ENCODE measurements at places on chromosomes 7 and 10.

- DNase-seq, result no peak
These were observed 155.6 kb upstream of the AGR3 start for GRCh38 chr7:17037356-17037755.

DNA sequence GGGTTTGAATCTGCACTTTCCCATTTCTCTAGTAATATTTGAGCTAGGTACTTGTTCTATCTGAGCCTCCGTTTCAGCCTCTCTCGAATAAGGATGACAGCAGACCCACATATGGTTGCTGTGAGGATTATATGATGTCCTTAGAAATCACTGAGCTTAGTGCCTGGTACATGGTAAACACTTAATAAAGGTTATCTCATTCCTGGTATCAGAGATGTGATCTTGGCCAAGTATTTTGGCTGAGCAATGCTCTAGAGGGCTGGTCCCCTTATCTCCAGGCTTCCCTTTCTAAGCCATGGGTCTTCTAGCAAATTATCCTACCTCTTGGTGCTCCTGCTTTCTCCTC, 407 bp upstream of the MKRN1 start:
- DNase-seq, result no peak

DNA sequence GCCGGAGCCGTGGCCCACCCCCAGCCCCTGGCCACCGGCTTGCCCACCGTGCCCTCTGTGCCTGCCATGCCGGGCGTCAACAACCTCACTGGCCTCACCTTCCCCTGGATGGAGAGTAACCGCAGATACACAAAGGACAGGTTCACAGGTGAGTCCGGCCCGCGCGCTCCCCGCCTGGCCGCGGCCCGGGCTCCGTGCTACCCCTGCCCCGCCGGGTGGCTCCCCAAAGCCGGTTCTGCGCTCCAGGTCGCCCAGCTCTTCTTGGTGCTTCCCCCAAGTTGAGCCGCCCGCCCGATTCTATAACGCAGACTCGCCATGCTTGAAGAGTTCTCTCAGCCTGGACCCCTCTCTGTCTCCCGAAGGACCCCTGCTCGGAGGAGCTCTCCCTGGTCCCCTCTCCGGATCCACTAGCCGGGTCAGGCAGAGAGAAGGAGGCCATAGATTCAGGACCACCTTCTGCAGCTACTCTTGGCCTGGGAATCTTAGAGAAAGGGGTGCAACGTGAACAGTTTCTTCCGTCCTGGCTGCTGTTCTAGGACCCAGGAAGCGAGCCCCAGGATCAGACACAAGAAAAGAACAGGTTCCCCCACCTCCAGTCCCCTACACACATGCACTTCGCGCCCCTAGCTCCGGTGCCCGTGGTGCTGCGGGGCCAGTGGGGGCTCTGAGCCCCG, 999 bp downstream of the TLX1 start:
- no peak for DNase-seq

- no peak for DNase-seq
These were observed 127.6 kb downstream of the NEURL1 start for GRCh38 chr10:103620891-103621782.

DNA sequence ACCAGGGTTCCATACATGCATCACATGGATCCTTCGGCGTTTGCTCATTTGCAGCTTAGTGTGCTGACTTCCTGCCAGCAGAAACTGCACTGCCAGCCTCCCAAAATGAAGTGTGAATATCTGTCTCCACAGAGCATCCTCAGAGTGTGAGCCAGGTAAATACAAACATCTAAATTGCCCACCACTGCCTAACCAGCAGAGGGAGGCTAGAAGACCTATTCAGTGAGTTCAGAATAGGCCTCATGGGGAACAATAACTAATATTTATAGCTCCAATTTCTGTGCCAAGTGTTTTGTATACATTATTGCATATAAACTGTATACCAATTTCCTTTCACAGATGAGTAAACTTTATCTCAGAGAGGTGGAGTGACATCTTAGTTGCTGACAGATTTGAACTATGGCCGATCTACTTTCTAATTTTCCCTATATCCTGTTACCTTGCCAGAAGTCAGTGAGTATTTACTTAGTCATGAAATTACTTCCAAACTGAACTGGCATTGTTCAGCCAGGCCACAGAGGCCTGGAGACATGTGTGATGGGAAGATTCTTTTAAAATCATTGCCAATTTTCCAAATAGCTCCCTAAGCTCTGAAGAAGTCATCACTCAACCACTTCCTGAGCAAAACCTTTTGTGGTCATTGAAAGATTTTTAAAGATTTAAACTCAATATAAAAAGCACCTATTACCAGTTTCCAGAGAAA, 926.5 kb upstream of the GHITM start:
- DNase-seq, result peak; percentile 60

- DNase-seq, result peak; percentile 97
These were observed 170.2 kb upstream of the KLF14 start for GRCh38 chr7:130904031-130904757.

GRCh38 chr7:29619848-29620555, 56.4 kb downstream of the PRR15 start:
- no peak for DNase-seq

DNA sequence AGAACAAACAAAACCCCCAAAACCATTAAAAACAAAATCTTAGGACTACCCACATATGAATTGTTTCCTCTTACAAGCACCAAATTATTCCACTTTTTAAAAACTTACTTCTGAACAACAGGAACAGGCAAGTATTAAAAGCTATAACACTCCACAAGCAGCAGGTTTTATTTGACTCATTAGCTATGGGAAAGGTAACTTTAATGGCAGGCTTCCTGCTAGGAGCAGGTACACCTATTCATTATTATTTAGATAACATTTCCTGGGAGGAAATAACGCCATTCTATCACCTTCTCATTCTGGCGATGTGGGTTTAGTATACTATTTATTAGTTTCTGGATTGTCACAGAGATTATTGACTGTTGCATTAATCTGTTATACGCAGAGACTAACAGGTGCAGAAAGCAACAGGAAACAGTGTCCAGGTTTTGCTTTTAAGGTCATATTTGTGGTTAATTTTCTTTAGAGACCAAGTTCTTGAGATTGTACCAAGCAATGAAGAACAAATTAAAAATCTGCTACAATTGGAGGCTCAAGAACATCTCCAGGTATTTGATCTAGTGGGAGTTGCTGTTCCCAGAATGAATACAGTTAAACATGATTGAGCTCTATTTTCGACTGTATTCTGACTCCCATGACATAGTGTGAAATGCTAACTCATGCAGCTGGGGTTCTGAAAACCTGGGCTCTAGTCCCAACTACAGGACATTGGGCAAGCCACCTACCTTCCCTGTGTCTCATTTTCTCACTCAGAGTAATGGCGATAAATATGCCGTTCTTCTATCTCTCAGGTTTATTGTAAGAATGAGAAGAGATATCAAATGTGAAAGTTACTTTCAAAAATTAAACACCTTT, 2.0 kb downstream of the CPA2 start:
- no peak for DNase-seq

Data from kidney capillary endothelial cell (primary cell).